Uterus (tissue), 4 donors: ENCODE measurements at places on chromosomes 12 and 14.

DNA sequence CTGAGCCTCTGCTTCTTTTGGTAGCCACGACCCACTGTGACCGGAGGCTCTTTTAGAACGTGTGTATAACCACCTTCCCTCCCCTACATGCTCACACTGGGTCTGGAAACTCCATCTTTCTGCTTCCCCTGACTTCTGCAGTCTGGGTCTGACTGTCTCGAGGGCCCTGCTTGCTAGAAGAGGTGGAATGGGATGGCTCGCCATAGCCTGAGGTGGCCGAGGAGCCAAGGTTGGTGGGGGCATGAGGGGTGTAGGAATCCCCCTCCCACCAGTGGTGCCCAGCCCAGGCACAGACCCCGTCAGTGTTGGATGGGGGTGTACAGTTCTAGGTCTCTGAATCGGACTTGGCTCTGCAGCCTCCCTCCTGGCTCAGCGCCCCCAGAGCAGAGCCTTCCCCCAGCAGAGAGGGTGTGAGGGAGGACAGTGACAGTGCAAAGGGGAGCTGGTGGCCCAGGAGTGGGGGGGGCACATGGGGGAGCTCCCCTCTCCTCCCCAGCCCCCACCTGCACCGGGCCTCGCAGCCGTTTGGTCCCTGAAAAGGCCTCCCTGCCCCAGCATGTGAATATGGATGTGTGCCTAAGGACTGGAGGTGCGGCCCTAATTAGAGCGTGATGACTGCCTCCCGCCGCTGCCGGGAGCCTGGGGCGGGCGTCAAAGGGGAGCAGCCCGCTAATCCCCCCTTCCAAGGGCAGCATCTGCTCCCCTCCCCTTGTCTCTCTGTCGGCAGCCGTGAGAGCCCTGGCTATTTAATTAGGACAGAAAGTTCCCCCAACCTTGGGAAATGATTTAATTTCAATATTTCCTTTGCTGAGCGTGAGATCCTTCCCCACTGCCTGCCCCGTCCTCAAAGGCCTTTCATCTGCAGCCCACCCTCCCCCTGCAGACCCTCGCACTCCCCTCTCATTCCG, 196.2 kb upstream of the C14orf180 start:
- no peak for DNase-seq

DNA sequence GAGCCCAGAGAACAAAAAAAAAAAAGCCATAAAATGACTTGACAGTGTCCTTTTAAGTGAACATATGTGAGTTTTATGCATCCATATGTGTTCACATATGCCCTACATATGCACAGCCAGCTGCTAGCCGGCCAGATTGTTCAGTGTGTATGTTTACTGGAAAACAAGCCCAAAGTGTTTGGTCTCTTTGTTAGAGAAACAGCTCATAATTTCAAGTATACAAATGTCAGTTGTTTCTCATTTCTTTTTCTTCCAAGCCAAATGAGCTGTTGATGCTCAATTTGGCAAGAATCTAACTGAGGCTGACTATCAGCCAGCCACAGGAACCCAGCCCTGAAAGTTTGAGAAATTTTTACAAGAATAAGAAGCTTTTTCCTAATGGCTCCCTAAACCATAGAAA, 60.8 kb upstream of the TSPAN8 start:
- no peak for DNase-seq

GRCh38 chr12:388541-389141, 479 bp downstream of the KDM5A start:
- no peak for DNase-seq

- no peak for DNase-seq
These were observed 138.2 kb downstream of the MON2 start for GRCh38 chr12:62604871-62605270.

DNA sequence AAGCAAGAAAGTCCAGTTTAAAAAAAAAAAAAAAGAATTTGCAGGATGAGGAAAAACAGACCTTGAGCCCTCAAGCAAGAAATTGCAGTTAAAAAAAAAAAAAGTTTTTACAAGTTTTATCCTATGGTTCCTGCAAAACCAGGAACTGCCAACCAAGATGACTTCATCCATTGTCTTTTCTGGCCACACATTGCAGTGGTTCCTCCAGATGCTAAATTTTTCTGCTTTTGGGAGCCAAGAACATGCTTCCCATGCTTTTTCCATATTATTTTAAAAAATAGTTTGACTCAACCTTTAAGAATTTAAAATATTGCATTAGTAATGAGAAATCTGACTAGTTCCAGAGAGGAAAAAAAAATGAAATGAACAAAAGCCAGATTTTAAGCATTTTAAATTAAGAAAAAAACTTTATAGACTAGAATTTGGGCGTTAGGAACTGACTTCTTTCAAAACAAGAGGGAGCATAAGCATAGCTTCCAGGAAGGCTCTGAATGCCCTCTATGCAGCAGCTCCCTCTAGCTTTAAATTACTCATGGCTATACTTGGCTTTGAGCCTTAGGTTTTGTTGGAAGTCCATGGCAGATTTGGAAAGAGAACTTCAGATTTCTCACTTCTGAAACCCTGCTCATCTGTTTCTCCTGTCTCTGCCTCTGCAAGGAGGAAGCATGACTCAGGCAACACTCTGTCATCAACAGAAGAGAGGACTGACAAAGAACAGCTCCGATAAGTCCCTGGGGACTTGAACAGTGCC, 124.5 kb downstream of the GPR65 start:
- DNase-seq, result no peak

DNA sequence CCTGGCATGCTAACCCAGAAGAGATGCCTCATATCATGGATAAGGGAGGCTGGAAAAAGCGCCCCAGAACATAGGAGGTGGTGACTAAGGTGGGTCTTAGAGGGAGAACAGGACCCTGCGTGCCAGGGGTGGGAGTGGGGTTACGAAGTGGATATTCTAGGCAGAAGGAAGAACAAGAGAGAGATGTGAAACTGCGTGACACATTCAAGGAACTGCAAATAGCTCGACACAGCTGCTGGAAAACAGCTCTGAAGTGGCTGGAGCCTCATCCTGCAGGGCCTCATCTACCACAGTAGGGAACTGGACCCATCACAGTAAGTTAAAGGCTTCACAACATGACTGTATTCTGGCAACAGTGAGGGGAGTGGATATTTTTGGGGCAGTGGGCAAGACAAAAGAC, 61.1 kb downstream of the RNF34 start:
- DNase-seq, result no peak

GRCh38 chr12:97306147-97306546, 156.5 kb upstream of the RMST start:
- no peak for DNase-seq

DNA sequence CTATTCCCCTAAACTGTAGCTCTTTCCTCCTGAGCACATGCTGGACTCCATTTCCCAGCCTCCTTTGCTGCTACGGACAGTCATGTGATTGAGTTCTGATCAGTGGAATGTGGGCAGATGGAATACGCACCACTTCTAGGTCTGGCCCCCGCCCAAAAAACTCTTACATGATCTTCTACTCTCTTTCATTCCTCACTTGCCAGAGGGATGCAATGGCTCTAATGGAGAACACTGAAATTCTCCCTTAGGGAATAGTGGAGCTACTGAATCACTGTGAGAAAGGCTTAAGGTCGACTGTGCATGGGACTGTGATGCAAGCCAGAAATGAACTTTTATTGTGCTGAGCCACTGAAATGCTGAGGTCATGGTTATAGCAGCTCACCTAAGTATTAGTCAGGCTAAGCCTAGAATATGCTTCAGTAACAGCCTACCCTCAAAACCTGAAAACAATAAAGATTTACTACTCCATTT, 13.0 kb upstream of the TMED2 start:
- DNase-seq, result peak; percentile 76

GRCh38 chr12:60451457-60451856, 855.6 kb downstream of the SLC16A7 start:
- DNase-seq, result no peak

DNA sequence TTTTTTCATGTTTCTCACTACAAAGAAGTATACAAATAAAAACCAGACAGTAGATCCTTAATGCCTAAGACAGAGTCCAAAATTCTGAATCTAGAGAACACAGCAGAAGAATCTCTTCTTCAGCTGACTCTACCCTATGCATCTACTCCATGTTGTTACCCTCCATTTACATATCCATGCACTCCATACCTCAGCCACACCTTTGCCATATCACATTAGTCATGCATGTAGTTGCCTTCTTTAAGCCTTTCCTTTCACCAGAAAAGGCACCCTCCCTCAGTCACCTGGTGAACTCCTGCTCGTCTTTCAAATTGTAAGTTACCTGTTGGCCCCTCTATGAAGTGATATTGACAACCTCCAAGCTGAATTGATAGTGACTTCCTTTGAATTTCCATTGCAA, 271.2 kb upstream of the FAR2 start:
- DNase-seq, result no peak

DNA sequence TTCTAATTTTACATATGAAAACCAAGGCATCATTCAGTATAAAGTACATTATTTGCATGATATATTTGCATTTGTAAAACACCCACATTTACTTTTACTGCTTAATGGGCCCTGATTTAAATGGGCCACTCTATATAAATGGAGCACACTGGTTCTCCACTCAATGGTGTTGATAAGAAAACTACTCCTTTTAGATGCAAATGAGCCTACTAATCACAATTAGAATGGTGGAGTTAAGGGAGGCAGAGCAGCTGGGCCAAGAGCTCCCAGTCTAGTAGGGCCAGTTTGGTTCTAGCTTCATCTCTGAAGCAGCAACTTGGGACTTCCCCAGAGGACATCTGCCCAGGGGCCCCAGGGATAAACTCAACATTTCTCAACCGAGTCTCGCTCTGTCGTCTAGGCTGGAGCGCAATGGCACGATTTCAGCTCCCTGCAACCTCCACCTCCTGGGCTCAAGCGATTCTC, 120.7 kb downstream of the FOXN3 start:
- DNase-seq, result no peak

GRCh38 chr14:59075506-59075905, 113.0 kb upstream of the DAAM1 start:
- DNase-seq, result no peak

GRCh38 chr12:46222636-46223035, 46.2 kb downstream of the SLC38A1 start:
- no peak for DNase-seq

DNA sequence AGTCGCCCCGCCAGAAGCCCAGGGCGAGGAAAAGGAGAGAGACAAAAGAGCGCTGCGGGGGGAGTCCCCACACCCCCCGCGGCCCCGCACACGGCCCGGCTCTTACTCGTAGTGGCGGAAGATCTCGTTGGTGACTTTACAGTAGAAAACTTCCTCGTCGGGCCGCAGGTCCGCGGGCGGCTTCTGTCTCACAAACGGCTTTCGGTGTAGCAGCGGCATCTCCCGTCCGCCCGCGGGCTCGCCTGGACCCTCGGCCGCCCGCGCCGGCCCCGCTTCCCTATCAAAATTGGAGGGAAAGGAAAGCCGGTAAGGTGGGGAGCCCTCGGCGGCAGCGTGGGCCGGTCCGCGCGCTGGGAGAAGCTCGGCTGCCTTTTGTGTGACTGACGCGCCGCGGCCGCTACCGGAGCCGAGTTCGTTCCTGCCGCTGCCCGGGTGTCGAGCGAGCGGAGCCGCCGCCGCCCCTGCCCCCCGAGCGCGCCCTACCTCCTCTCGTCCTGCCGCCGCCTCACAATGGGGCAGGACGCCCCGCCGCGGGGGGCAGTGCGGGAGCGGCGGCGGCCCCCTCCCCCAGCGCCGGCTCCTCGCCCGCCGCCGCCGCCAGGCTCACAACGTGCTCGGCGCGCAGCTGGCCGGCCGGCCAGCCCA, 652 bp downstream of the BAZ1A start:
- peak; percentile 30 for DNase-seq

- DNase-seq, result no peak
These were observed 3.4 kb downstream of the SP7 start for GRCh38 chr12:53332744-53333143.

DNA sequence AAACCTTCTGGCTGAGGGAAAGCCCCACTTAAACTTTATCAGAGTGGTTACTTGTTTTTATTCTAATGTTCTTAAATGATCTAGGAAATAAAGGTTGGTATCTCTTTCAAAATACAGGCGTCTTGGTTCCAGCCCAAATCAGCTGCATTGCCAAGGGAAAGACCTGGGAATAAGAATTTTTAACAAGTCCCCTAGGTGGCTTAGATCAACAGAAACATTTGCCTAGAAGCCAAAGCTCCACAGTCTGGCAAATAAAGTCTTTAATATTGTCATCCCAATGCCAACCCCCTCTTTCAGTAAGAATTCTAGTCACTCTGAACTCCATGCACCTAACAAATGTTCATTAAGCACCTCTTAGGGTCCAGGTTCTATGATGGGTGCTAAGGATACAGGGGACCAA, 66.8 kb downstream of the ARL6IP4 start:
- DNase-seq, result no peak

- no peak for DNase-seq
These were observed 218.8 kb upstream of the TMPO start for GRCh38 chr12:98296462-98297079.

DNA sequence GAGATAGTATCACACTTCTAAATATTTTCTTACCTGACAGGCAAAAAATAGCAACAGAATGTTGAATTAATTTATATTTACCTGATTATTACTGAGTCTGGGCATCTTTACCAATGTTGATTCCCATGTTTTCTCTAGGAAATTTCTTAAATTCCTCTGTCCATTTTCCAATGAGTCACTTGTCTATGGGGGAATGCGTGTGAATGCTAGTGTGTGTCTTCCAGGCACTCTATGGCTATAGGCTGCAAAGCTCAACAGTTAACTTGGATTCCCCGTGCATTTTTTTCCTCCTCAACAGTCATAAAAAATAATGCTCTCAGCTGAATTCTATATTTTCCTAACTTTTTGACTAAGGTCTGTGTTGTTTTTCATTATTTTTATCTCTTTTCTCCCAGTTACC, 1385.8 kb upstream of the FLRT2 start:
- no peak for DNase-seq

- DNase-seq, result no peak
These were observed 41.4 kb upstream of the TEX22 start for GRCh38 chr14:105356927-105357326.

- DNase-seq, result no peak
These were observed 29.2 kb downstream of the ITPK1 start for GRCh38 chr14:93086441-93087055.

- no peak for DNase-seq
These were observed 22.5 kb downstream of the MAP3K12 start for GRCh38 chr12:53476769-53477209.

DNA sequence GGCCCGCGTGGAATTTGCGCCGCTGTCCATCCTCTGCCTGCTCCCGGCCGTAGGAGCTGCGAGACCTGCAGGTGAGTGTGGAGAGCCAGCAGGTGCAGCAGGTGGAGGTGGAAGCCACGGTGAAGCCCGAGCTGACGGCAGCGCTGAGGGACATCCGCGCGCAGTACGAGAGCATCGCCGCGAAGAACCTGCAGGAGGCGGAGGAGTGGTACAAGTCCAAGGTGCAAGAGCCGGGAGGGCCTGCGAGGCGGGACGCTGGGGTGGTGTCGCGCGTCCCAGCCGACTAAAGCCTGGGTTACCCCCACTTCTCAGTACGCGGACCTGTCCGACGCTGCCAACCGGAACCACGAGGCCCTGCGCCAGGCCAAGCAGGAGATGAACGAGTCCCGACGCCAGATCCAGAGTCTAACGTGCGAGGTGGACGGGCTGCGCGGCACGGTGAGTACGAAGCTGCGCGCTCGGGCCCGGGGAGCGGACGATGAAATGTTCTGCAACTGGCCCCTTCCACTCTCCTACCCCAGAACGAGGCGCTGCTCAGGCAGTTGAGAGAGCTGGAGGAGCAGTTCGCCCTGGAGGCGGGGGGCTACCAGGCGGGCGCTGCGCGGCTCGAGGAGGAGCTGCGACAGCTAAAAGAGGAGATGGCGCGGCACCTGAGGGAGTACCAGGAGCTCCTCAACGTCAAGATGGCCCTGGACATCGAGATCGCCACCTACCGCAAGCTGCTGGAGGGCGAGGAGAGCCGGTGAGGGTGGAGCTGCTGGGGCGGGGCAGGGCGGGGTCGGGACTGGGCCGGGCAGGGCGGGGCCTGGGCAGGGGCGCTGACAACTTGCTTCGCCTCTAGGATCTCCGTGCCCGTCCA, 2.1 kb downstream of the PRPH start:
- DNase-seq, result no peak

GRCh38 chr12:57807285-57807684, 11.2 kb downstream of the AVIL start:
- DNase-seq, result no peak
